ENCODE measurements at places on chromosomes 16 and 17.

DNA sequence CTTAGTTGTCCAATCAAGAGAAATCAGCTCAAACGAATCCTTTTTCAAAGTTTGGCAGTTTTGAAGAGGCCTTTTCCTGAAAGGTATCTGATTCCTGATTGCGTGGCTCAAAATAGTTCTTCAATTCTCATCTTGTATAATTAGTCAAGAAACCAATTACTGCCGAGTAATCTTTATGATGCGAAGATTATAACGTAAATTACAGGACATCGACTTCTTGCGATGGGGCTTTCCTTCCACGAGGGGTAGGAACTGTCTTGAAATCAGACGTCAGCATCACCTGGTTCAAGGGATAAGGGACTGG lies 644 bp upstream of the ARL2BP start:
- DNase-seq: no peak

GRCh38 chr17:15516150-15516549 lies 47.1 kb downstream of the TVP23C start:
- no peak for DNase-seq

- no peak for DNase-seq
These were observed 14.8 kb upstream of the ZFP90 start for GRCh38 chr16:68524069-68524820.

DNA sequence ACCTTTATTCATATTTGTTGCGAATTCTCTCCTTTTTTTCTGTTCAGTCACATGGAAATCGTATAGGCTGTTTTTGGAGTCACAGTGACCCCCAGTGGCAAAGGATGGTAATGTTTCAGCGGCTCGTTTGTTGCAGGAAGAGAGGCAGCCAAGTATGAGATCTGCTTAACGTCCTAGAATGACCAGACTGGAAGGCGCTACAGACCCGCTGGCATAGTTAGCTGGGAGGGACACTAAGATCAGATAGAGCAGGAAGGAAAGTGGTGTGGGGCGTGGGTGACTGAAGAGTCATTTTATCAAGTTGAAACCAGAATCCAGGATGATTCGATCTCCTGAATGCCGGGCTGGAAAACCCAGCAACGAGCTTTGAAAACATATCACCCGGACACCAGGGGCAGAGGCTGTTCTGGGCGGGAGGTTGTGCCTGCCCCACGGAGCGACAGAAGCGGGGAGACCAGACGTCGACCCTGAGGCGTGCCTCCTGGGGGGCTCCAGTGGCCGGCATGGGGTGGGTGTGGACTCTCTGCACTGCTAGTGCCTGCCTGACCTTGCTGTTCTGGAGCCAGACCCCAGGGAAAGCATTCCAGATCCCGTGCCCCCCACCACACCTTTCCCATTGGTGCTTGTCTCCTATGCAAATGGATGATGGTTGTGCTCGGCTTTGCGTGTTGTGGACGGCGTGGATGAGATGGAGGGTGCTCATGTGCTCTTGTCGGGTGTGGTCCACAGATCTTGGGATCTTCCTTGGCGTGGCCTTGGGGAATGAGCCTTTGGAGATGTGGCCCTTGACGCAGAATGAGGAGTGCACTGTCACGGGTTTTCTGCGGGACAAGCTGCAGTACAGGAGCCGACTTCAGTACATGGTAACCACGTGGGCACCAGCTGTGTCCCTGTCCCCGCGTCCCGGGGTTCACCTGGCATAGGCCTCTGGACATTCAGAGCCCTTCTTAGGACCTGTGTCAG lies 7.7 kb downstream of the IL34 start:
- peak; percentile 82 for DNase-seq

GRCh38 chr17:49928837-49929475 lies 40.0 kb upstream of the DLX4 start:
- no peak for DNase-seq

- DNase-seq: no peak
These were observed 44.8 kb upstream of the CLEC18B start for GRCh38 chr16:74465851-74466685.

DNA sequence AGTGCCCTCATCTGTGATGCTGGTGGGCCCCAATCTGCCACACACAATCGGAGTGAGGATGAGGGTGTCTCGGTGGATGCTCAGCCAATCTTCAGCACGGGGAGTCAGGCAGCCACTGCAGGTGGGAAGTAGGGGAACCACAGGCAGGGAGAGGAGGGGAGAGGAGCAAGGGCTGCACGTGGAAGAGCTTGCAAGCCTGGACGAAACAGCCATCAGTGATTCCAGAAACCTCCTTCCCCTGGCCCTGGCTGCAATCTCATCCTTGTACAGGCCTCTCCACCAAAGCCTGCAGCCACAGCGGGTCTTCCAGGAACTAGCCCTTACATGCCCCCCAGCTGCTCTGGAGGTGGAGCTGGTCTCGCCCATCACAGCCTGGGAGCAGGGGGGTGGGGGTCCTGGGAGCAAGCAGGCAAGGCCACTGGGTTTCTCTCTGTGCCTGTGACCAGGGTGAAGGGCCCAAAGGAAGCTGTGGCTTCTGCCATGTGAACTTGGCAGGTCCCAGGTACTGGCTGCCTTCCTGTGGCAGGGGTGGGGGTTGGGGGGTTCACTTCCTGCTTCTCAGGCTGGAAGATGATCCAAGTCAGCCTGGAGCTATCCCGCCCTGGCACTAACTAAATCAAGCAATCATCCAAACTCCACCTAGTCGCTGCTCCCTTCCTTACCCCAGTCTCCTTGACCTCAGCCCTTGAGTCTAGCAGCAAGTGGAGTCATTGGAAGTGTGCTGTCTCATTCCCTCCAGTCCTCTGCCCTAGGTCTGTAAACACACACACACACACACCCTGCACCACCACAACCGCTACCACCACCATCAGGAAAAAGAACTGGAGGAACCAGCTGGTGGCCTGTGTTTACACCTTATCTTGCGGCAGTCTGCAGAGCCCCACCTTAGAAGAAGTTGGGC lies 29.4 kb upstream of the MLKL start:
- no peak for DNase-seq

GRCh38 chr16:87048038-87048729 lies 269.0 kb downstream of the C16orf95 start:
- DNase-seq: no peak

GRCh38 chr16:82699260-82699659 lies 72.5 kb downstream of the CDH13 start:
- DNase-seq: no peak
